GM12864 (cell line): ENCODE measurements at places on chromosomes 4 and X.

- DNase-seq: no peak
Observed at GRCh38 chrX:47958761-47959342, 44.9 kb downstream of the ZNF182 start.

- DNase-seq: no peak
Observed at GRCh38 chrX:80432863-80433262, 12.6 kb downstream of the TENT5D start.

DNA sequence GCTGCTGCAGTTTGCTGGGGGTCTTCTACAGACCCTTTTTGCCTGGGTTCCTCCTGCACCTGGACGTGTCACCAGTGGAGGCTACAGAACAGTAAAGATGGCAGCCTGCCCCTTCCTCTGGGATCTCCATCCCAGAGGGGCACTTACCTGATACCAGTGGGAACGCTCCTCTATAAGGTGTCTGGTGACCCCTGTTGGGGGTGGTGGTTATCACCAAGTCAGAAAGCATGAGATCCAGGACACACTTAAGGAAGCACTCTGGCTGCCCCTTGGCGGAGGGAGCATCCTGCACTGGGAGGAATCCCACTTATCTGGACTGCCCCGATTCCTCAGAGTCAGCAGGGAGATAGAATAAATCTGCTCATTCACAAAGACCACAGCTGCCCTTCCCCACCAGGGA lies 218.9 kb upstream of the GALNTL6 start:
- no peak for DNase-seq

- no peak for DNase-seq
Observed at GRCh38 chrX:133290076-133290475, 71.9 kb upstream of the TFDP3 start.

DNA sequence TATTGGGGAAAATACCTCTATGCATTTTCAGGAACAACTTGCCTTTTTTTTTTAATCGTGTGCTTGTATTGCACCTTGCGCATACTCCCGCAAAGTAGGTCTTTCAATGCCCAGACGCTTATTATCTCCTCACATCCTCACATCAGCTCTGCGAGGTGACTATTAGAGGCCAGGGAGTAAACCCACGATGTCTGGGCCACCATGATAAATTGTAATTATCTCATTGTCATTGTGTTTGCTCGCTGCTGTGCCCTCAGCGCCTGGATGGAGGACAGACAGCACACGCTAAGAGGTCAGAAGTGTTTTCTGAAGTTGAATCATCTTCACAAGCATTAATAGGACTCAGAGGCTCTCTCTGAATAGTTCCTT lies 1.0 kb upstream of the RELL1 start:
- no peak for DNase-seq

DNA sequence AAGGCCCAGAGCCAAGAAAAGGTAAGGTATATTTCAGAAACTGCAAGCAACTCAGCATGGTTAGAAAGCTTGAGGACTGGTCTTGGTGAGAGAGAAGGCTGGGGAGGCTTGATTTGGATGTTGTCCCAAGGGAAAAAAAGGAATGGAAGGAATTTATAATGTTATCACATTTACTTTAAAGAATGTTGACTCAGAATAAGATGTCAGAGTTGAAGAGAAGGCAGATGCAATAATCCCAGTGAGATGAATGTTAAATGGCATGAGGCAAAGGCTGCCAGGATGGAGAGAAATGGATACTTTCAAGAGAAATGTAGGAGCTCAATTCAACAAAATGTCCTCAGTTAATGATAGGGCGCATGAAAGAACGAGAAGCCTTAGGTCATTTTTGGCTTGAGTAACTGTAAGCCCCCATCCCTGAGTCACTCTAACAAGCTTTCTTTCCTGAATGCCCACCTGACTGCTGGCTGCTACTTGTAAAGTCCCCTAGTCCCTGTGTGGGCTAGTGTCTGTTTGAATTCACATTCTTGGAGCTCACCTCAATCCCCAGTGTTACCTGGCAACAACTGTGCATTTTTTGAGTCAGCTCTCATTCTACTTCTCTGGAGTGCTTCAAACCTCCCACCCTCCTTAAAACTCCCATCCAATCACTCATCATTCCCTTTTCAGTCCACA lies 103.0 kb upstream of the TAPT1 start:
- DNase-seq: no peak

- DNase-seq: no peak
Observed at GRCh38 chr4:174198828-174199227, 84.6 kb downstream of the FBXO8 start.

- no peak for DNase-seq
Observed at GRCh38 chrX:126141014-126141413, 25.1 kb downstream of the DCAF12L2 start.

DNA sequence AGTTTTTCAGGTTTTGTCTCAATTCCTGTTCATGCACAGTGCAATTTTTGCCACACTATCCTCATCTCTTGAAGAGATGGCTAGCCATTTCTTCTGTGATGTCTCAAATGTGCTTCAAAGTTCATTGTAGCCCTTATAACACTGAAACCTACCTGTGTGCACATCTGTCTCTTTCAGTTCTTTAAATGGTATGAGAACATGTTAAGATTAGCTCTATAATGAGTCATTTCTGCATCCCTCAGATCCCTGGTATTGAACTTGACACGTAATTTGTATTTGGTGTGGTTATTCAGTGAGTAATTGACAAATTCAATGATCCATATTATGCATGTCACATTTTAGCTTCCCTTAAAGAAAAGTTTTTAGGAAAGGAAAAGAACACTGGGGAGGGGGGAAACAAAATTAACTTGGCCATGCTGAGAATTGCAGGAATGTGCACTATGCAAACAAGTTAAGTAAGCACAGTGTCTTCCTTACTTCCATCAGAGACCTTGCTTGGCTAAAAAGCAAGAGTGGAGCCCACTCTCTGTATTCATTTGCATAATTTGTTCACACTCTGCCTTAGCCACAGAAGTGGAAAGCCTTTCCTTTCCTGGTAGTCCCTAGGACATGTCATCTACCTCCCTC lies 659.8 kb upstream of the MAGEB2 start:
- DNase-seq: peak; percentile 83

GRCh38 chrX:152573866-152574265 lies 63.8 kb upstream of the GABRQ start:
- DNase-seq: no peak

GRCh38 chr4:7910952-7911578 lies 28.6 kb downstream of the AFAP1 start:
- no peak for DNase-seq

- no peak for DNase-seq
Observed at GRCh38 chr4:107071108-107071507, 35.0 kb upstream of the DKK2 start.

- DNase-seq: no peak
Observed at GRCh38 chr4:89757154-89757719, 79.7 kb downstream of the SNCA start.

DNA sequence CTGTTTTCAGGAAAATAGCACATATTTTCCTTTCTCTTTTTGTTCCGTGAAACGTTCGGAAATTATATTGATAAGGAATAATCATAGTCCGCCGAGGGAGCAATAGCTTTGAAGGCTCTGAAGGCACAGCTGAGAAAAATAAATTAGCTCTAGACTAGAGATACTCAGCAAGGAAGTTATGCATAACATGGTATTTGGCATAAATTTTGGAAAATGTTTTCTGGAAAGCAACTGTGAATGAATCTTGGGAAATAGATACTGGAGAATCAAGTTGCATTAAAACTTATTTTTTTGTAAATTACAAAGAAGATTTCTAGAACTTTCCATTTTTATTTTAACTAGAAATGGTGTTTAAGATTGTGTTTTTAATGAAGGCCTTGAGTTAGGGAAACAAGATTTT lies 92.4 kb downstream of the HPRT1 start:
- no peak for DNase-seq

DNA sequence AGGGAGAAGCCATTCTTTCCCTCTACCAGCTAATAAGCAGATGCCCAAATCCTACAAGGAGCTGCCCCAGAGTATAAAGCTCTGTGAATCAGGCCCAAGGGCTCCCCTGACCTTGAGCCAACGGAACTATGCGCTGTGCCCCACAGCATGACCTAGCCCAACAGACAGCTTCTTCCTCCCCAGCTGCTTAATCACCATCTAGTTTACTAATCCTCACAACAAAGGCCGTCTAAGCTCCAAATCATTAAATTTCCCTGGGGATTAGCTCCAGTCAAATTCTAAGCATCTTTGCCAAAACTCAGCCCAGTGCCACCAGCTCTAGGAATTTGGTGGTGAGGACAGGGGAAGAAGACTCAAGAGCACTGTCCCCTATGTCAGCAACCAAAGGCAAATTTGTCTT lies 113.1 kb downstream of the SHROOM4 start:
- no peak for DNase-seq

GRCh38 chr4:20356565-20356964 lies 104.9 kb downstream of the SLIT2 start:
- no peak for DNase-seq

DNA sequence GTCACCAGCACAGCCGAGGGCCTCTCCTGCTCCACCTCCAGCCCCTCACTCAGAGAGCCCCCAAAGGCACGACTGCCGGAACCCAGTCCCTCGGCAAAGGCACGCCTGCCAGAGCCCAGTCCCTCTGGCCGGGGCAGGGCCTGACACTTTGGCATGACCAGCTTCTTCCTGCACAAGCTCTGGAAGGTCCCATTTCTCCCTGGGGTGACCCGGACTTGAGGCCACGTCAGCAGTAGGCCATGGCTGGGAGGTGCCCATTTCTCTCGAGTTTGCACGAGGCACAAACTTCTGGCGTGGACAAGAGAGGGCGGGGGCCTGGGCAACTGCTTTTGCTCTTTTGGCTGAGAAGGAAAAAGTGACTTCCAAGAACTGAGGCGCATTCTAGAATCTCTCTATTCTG lies 62.2 kb upstream of the GPR78 start:
- DNase-seq: no peak

DNA sequence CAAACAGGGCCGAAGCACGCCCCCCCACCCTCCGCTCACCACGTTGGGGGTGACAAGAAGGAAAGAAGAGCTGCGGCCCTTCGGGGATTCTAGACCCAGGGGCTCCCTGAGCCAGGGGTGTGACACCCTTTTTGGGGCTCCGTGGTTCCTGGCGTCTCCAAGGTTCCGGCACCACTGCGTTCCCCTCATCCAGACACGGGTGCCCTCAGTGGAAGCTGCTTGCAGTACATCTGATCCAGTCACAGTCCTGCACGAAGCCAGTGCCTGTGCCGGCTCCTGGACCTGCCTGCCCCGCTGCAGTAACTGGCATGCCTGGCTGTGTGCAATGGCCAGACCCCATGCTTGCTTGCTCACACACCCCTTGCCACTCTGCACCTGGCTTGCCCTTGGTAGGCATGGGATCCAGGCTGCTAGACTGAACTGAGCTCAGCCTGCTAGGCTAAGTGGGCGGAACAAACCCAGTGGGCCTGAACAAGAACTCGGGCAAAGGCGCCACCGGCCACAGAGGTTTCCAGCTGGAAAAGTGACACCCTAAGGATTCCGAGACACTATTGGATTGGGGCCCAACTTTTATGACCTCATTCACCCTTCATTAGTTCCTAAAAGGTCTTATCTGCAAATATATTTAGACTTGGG lies 420.4 kb upstream of the AGA start:
- DNase-seq: no peak

- no peak for DNase-seq
Observed at GRCh38 chr4:181662383-181662782, 580.8 kb upstream of the TENM3 start.

GRCh38 chr4:75629239-75629638 lies 1.1 kb downstream of the CDKL2 start:
- no peak for DNase-seq

GRCh38 chrX:56789518-56790070 lies 60.6 kb downstream of the NBDY start:
- no peak for DNase-seq

DNA sequence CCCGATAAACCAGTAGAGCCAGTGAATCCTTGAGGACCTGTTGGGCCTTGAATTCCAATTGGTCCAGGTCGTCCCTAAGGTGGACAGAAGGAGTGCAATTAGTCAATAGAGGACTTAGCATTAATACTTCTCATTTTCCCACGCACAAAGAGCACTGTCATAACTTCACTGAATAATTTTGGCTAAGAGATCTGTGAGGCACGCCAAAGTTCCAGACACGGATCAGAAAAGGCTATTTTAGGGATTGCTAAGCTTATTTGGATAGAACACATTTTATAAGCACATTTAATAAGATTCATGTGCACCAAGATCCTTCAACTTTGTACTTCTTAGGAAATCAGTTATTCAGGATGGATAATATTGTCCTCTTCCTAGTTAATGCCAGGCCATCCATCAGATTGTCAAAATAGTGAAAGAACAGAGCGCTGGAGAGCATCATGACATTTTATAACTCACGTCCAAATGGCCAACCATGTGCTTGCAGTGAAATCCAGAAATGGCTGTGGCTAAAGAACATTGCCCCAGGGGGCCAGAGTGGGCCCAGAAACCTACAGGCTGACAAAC lies 129.8 kb downstream of the ATG4A start:
- DNase-seq: no peak

GRCh38 chr4:28913466-28913865 lies 1806.7 kb upstream of the PCDH7 start:
- no peak for DNase-seq

GRCh38 chrX:42495139-42495538 lies 282.8 kb downstream of the PPP1R2C start:
- no peak for DNase-seq

DNA sequence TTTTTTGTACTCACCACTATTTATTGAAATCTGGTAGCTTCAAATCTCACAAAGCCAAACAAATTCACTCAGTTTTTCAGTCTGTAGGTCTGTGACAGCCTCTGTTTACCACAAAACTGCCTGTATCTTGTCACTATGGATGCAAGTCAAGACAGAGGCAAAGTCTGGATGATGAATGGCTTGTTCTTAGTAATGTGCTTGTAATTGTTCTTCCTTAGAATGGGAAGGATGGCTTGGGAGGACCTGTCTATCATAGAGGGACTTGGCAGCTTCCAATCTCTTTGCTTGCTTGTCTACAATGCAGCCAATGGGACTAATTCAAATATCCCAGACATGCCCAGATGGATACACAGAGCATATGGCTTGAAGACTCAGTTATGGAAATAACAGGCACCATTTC lies 141.2 kb upstream of the SCML1 start:
- no peak for DNase-seq

DNA sequence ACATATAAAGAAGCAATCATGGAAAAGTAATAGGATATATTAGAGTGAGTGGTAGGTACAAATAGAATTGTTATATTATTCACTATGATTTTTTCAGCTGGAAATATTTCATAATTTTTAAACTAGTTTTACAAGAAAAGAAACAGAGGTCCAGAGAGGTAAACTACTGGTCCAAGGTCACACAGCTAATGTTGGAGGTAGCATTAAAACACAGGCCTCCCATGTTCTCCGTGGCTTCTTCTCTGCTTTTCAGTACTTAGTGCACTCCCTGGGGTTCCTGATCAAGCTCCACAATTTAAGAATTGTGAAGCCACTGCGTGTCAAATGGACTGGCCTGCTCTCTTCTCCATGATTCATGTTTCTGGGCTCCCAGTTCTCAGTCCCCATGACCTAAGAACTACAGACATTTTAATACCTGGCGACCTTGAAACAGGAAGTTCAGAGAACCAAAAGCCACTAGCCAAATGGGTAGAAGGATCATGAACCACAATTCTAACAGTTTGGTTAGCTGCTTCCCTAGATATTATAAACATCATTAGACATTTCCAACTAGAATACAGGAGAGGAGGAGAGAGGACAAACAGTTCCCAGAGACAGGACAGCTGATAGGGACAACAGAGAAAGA lies 172.0 kb upstream of the KLF3 start:
- no peak for DNase-seq
